ENCODE measurements at places on chromosomes 12 and 14.
A peak's percentile ranks its signal among the peaks of the same experiment; 100 is the strongest.

DNA sequence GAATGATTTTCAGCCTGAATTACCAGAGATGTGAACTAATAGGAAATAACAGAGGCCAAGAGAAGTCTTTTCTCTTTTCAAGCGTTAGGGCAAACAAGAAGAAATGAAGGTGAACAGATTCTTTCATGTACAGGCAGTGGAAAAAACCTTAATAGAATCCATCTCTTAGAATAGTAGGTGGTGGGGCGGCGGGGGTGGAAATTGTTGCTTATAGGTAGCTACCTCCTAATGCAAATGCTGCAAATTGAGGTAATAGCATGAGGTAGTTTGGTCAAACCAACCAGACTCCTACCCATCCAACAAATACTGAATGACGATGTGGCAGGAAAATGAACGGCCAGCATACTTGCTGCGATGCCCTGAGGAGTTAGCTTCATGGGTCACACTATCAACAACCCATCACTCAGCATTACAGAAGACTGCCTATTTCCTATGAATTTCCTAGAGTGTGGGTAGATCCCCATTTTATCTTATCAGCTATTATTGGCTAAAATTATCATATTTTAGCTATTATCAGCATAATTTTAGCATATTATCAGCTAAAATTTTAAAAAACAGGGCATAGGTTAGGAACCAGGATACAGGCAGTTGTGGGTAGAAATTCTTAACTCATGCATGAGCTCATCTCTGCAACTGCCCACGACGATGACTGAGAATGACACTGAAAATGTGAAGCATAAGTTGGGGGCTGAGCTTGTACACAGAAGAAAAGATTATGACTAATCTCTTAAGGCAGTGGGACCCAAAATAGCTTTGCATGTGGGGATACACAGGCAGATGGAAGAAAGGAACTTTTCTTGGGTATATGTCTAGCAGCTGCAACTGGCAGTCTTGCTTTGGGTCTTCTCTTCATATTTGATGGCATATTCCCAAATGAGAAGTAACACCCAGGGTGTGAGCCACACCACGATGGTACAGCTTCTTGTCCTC lies 68.7 kb downstream of the NIN start:
- DNase-seq = no peak

GRCh38 chr14:50040401-50040775 lies 76.0 kb downstream of the VCPKMT start:
- no peak for DNase-seq

GRCh38 chr14:22850944-22851764 lies 14.8 kb downstream of the MMP14 start:
- no peak for DNase-seq

DNA sequence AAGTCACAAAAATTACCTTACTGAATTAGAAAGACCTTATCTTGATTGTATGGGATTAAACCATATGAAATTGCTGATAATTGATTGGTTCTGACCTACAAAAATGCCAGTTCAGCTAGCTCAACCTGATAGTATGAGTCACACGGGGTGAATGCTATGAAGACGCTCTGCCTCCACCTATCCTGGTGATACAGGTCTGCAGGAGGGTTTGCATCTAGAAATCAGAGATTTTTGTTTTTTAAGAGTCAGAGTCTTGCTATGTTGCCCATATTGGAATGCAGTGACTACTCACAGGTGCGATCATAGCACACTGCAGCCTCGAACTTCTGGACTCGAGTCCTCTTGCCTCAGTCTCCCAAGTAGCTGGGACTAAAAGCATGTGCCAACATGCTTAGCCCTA lies 120.4 kb downstream of the HMGA2 start:
- no peak for DNase-seq

- peak; percentile 15 for DNase-seq
Measured at GRCh38 chr12:60494244-60494643, 898.4 kb downstream of the SLC16A7 start.

DNA sequence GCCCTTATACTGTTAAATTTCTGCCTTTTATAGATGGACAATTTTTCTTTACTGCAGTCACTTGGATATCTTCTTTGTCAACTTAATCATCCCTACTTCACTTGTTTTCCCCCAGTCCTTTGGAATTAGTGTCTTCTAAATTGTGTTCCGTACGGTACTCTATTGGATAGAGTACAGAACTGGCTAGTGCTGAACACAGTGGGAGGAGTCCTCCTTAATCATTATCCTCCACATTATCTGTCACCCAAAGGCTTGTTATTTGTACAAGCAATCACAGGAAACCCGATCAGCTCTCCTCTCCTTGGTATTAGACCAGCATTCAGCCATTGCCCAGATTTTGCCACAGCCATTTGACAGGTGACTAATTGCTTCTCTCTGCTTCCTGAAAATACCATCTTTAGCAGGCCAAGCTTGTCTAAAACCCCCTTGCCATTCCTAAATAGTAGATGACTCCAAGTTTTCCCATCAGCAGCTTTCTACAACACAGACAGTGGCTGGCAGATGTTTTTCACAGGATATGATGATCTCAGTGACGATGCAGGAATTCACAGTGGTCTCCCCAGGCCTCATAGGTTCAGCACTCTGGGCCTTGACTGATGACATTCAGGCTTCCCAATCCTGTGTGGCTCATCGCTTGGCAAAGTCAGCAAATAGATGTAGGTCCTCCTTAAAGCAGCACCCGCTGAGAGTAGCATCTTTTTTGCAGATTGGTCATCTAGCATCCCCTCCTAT lies 216.0 kb upstream of the RGS6 start:
- DNase-seq = no peak

DNA sequence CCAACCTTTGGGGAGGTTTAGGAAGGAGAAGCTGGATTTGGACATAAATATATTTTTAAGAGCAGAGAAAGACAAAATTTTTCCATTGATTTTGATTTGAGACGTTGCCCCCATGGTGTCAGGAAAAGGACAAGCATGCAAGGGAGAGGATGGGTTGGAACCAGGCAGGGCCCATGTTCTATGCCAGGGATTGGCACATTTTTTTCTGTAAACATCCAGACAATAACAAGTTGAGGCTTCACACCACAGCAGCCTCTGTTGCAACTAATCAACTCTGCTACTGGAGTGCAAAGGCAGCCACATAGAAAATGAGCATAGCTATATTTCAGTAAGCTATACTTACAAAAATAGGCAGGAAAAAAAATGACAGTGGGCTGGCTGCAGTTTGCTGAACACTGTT lies 44.7 kb downstream of the NR1H4 start:
- no peak for DNase-seq

GRCh38 chr12:63843721-63844390 lies 644 bp upstream of the SRGAP1 start:
- DNase-seq = peak; percentile 61

Measured in NCI-H1048 (cell line).